ENCODE measurements at places on chromosomes 3 and 15. TPM values are rescaled to one million over a fixed set of nuclear protein-coding genes. Genes with fewer than 3 reads are reported as not detected.

CCDC9B gene
- total RNA-seq, result 0.50 TPM

DNA sequence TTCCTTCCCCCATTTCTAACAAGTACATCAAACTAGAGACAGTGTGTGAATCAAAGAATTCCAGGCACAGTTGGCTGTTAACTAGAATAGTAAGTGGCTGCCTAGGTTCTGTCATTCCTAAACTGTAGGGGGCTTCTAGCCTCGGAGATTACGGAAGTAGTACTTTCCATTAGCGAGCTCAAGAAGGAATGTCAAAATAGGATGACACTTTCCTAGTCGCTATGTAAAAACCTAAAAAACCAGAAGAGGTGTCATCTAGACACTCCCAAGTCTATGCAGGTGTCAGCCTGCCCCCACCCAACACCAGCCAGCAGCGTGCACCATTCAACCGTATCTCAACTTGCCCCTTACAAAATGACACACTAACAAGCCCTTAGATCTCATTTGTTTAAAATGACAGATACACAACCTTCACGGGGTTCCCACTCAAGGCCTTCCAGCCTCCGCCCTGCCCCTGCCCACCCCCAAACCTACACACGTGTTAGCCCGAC lies 874 bp downstream of the INO80 start:
- H3K36me3 ChIP-seq, result peaks cover 2% of the 10 kb centered on the region
- H3K4me1 ChIP-seq, result no peaks in the 10 kb centered on the region
- no peaks in the 10 kb centered on the region for H3K27me3 ChIP-seq
- no peak overlapping the region for H3K27ac ChIP-seq
- peak; percentile 28 for DNase-seq
- peak overlapping the region; percentile 84 for H3K4me3 ChIP-seq

GRCh38 chr3:155270485-155271342 lies 22.8 kb downstream of the STRIT1 start:
- H3K4me1 ChIP-seq, result no peaks in the 10 kb centered on the region
- no peaks in the 10 kb centered on the region for H3K27me3 ChIP-seq
- no peak overlapping the region for H3K4me3 ChIP-seq
- peak; percentile 29 for DNase-seq
- H3K27ac ChIP-seq, result no peak overlapping the region
- no peaks in the 10 kb centered on the region for H3K36me3 ChIP-seq

DNA sequence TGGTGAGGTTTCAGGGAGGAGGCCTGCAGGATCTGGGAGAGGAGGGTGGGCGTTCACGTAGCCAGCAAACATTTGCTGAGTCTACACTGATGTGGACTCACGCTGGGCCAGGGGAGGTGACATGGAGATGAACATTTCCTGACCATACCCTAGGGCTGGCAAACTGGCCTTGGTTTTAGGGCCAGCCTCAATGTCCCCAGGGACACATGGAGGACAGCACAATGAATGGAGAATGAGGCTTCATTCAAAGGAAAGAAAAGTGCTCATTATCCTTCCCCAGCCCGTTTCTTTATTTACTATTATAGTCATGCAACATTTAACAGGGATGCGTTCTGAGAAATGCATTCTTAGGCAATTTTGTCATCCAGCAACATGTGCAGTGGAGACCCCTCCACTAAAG lies 26.8 kb downstream of the ACAN start:
- no peaks in the 10 kb centered on the region for H3K27me3 ChIP-seq
- H3K4me3 ChIP-seq, result no peak overlapping the region
- H3K27ac ChIP-seq, result no peak overlapping the region
- no peaks in the 10 kb centered on the region for H3K4me1 ChIP-seq
- DNase-seq, result no peak

GRCh38 chr3:173552526-173552925 lies 155.0 kb downstream of the NLGN1 start:
- H3K4me3 ChIP-seq, result no peak overlapping the region
- H3K4me1 ChIP-seq, result no peaks in the 10 kb centered on the region
- H3K36me3 ChIP-seq, result no peaks in the 10 kb centered on the region
- DNase-seq, result peak; percentile 38
- no peak overlapping the region for H3K27ac ChIP-seq
